Brain (organoid and tissue), 16 donors: ENCODE measurements at places on chromosomes 3 and 15. TPM values are rescaled to one million over a fixed set of nuclear protein-coding genes. Genes with fewer than 3 reads are reported as not detected.

PPP4R2 gene
- polyA plus RNA-seq, result 5.6 TPM

LRRC3B gene
- polyA plus RNA-seq, result 4.8 TPM

DNA sequence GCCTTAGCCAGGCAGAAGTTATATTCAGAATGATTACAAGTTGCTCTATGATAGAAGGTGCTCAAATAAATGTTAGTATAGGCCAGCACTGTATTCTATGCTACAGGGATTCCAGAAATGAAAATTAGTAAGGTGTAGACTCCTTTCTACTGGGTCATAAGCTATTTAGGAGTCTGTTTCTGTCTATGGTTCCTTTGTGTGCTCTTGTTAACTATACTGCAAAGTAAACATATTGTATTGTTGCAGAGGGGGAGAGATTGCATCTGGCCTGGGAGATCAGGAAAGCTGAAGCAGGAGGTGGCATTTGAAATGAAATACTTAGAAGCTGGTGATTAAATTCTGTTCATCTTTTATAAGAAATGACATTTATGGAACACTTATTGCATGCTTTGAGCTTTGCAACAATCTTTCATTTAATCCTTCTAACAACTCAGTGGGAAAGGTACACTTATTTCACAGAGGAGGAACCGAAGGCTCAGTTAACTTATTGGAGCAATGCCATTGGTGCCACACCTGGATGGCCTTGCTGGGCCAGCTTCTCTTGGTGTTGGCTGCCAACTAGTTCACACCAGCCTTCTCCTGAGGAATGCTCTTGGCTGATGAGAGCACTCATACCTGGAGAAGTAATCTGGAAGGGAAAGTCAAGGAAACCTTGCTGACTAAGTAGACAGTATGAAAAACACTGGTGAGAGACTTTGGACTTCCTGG, 39.1 kb downstream of the ABHD5 start:
- no peak for DNase-seq

DNA sequence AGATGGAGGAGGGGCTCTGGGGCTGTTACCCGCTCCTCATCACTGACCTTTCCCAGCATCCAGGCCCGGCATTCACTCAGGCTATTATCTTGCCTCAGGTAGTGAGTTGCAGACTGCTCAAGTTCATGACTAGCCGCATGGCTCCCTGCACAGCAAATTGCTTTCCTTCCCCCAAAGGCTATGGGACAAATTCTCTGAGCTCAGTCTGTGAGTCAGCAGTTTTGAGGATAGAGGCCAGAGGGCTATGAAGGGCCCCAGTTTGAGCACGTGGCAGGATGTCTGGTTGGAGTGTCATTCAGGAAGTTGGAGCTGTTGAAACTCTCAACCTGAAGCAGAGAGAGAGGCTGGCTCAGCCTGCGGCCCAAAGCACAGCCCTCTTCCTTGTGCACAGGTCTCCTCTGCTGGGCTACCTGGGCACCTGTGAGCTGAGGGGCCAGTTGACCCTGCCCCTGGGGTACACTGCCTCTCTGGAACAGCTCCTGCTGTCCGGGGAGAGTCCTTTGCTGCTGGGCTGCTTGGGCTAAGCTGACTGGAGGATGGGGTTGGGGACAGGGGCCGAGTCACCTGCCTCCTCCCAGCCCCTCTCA, 7.9 kb downstream of the FAH start:
- DNase-seq, result no peak

DNA sequence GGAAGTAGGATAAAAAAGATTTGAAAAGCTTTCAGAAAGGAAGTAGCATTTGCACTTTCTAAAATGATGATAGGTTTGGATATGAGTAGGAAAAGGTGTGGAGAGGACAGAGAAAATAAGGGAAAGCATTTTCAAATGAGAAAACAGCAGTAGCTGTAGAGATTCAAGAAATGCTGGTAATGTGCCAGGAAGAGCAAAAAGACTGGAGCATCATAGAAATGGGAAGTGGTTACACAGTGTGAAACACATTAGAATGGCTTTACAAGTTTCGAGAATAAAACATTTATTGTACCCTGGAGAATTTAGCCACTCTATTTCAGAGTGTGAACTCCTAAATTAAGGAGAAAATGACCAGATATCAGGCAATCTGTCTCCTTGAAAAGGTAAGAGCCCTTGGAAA, 108.3 kb upstream of the CHL1 start:
- no peak for DNase-seq

GRCh38 chr3:71031181-71031580, 552.3 kb downstream of the FOXP1 start:
- no peak for DNase-seq

DNA sequence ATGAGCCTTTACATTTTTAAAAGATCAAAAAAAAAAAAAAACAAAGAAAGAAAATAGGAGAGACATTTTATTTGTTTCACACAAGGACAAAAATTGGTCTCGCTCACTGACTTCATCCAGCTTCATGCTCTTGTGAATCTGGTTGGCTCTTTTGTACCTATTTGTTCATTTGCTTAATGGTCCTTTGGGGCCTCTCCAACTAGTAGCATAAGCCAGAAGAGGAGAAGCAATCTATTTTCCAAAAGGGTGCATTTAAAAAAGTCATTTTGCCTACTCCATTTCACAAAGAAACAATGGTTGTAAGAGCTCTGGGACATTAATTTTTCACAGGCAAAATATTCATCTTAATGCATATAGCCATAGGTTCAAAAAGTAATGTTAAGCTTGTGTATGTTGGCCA, 168.3 kb upstream of the ADAMTS9 start:
- DNase-seq, result no peak

GRCh38 chr3:48187579-48188265, 495 bp downstream of the CDC25A start:
- DNase-seq, result peak; percentile 87

TRIM71 gene
- 0.10 TPM for polyA plus RNA-seq

DNA sequence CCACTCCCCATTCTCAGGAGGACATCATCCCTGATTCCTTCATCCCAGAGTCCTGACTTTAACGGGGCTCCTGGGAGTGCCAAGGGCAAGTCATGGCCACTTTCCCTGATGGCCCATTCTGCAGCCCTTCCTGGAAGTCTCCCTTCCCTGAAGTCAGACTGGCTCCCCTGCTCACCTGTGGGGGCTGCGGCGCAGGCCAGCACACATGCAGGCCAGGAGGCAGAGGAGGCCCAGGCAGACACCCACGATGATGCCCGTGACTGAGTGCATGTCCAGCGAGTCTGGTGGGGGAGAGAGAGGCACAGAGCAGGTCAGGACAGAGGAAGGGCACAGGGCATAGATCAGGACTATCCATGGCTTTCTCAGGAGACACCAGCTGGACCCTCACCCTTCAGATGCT, 8.6 kb upstream of the IGDCC3 start:
- DNase-seq, result no peak

GOLGA8K gene
- polyA plus RNA-seq, result not detected

GRCh38 chr3:78153973-78154372, 1114.1 kb downstream of the ROBO2 start:
- DNase-seq, result no peak

EXD1 gene
- polyA plus RNA-seq, result 0.10 TPM

DNA sequence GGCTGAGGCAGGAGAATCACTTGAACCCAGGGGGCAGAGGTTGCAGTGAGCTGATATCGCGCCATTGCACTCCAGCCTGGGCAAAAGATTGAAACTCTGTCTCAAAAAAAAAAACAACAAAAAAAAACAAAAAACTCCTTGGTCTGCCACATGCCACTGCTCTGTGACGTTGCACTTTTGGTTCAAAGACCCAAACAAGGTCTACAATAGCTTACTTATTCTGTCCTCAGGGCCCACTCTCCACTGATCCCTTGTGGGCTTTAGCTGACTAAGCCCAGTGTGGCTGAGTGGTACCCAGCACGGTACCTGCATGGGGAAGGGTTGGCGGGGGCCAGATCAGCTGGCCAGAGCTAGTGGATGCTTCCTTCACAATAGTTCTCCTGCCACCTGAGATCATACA, 1.8 kb downstream of the MON1A start:
- DNase-seq, result no peak

DNA sequence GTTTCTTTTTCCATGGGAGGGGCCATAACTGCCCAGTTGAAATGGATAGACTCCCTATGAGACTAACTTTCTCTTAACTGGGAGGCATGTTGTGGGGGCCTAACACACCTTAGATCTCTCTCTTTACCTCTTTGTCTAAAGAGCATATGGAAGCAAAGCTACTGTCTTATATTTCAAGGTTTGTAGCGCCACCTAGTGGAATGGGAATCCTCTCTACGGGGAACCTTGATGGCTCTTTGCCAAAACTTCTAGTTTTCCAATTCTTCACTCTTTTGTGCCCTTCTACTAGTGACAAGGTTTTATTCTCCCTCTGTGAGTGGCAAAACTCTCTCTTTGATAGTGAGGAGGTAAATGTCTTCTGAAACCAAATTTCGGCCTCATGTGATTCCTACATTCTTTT, 1030.4 kb upstream of the CADM2 start:
- DNase-seq, result no peak

DNA sequence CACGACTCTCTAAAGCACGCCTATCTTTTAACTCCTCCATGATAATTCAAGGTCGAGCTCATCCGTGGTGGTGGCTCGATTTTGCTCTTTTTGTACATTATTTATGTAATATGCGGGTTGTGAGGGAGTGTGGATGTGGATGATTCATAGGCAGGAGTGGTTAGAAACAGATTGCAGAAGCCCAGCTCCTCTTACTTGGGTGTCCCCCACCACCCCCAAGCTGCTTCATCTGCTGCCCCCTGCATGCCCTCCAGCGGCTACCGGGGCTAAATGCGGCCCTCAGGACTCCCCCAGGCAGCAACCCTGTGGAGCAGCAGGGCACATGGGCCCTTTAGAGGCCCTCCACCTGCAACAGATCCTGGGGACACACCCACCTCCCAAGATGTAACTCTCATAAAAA, 111.5 kb upstream of the SELENOK start:
- DNase-seq, result no peak

- no peak for DNase-seq
These were observed 31.5 kb downstream of the SLC41A3 start for GRCh38 chr3:126052196-126053058.

GRCh38 chr15:62639432-62639831, 403.1 kb upstream of the TPM1 start:
- DNase-seq, result no peak

DNA sequence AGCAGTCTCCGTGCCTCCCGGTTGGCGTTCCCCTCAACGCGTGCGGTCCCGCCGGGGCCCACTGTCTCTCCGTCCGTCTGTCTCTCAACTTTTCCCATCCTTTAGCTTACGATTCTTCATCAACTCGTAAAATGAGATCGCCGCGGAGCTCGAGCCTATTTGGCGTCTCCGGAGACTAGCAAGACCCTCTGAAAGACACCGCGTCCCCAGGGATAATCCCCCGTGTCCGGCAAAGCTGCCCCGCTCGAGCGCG, 3.4 kb downstream of the GATA2 start:
- no peak for DNase-seq

- DNase-seq, result no peak
These were observed 183.8 kb downstream of the THRB start for GRCh38 chr3:24310887-24311286.

DNA sequence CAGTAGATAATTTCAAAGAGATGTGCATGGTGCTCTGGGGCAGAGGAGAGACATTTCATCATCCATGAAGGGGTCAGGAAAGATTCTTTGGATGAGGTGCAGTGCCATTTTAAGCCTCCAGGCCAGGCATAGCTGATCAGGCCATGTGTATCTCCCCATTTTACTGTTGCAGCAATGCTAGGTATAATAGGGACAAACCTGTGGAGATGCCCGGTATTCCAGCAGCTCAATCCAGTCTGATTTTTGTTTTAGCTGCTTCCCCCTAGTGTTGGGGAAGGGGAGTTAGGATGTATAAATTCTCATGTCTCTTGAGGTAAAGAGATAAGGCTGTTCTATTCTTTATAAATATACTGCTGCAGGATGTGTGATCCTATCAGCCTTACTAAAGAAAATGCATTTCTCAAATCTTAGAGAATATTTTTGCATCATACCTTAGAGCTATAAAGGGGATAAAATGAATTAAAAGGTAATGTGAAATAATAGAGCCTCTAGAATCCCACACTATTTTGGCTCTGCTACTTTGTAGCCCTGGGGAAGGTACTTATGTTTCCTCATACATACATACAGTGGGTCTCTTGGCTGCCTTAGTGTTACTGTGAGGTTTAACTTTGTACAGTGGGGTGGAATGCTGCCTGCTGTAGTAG, 5.2 kb downstream of the CDV3 start:
- peak; percentile 63 for DNase-seq

DNA sequence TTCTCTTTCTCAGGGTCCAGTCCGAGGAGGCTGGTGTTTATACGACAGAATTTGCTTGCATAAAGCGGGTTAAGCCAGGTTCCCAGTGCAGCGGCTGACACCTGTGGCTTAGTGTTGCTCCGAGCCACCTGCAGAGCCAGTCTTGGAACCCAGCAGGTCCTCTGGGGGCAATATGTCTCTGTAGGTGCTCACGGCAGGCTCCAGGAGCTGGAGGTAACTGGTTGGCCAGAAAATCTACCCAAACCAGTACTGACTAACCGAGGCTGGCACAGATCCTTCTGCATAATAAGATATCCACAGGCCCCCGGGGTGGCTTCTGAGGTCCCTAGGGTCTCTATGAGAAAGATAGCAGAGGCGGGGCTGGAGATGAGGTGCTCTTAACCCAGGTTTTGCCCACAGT, 3.2 kb downstream of the MGLL start:
- no peak for DNase-seq
